IPS-NIHi11 (cell line): ENCODE measurements at places on chromosomes 12 and 14.

- no peak for DNase-seq
Observed at GRCh38 chr12:117577122-117577657, 215.8 kb upstream of the NOS1 start.

GRCh38 chr12:30953257-30953656 lies 26.7 kb downstream of the TSPAN11 start:
- DNase-seq = no peak

DNA sequence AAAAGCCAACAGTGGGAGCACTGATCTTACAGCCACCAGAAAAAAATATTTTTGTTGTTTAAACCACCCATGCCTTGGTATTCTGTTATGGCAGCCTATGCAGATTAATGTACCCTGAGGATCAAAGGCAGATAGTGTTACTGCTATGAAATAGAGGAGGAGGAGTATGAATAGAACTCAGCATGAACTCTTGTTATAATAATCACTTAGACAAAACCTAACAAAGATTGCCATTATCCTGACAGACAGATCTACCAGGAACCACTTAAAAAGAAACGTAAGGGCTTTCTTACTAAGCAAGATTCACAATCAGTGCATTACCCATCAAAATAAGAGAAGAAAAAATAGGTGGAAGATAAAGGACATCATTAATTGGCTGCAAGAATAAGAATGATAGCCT lies 558.3 kb downstream of the GALC start:
- no peak for DNase-seq

GRCh38 chr12:49806877-49807276 lies 21.3 kb downstream of the NCKAP5L start:
- DNase-seq = no peak

DNA sequence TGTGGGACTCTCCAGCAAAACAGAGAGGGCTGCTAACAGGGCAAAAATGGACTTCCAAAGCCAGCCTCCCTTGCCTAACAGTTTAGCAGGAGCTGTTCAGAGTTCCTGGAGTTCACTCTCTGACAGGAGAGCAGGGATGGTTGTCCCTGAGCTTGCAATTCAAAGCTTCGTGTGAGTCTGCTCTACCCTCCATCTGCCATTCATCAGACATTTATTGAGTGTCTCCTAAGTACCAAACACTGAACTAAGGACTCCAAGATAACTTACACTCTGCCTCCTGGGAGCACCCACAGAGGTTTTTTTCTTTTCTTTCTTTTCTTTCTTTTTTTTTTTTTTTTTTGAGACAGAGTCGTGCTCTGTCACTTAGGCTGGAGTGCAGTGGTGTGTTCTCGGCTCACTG lies 28.7 kb downstream of the RHOF start:
- no peak for DNase-seq

GRCh38 chr14:51004801-51005526 lies 60.7 kb upstream of the PYGL start:
- no peak for DNase-seq

DNA sequence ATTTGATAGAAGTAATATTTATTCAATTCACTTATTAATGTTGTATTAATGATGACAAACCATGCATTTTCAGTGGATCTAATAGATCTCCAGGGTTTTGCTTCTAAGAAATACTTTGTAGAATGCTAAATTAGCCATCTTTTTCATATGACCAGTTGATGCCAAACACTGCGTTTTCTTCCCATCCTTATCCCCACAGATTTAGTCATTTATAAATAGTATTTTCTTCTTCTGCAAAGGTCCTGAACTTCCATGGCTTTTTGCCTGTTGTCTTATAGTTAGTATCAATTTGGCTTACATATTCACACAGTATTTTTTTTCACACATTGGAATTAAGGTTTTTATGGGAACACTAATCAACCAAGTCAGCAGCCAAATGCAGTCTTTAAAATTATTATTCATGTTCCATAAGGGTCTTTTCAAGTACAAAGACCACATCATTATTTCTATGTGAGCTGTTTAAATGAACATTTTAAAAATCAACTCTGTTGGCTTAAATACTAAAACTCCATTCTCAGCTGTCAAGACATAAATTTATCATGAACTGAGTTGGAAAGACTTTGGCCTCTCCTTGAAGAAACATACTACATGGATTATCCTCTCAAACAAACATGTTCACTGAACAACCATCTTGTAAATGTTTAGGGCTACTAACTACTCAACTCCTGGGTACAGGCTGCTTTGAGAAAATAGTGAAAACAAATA lies 1278.4 kb upstream of the FLRT2 start:
- no peak for DNase-seq

- DNase-seq = no peak
Observed at GRCh38 chr14:62453226-62453625, 592.0 kb downstream of the KCNH5 start.

DNA sequence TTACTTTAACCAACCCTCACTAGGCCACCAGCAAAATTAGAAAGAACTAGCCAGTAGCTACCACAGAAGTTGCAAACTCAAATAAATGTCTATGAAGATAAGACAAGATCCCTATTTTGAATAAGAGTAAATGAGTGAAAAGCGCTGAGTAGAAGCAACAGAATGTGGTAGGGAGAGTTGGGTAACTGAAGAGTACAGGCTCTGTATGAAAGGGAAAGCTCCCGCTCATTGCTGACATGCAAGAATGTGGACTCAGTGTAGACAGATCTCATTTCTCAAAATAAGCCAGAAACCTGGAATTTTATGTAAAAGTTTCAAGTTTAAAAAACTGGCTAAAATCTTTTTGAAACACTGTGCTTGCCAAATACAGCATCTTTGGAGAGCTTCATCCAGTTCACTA lies 63.9 kb downstream of the NAV3 start:
- DNase-seq = no peak

DNA sequence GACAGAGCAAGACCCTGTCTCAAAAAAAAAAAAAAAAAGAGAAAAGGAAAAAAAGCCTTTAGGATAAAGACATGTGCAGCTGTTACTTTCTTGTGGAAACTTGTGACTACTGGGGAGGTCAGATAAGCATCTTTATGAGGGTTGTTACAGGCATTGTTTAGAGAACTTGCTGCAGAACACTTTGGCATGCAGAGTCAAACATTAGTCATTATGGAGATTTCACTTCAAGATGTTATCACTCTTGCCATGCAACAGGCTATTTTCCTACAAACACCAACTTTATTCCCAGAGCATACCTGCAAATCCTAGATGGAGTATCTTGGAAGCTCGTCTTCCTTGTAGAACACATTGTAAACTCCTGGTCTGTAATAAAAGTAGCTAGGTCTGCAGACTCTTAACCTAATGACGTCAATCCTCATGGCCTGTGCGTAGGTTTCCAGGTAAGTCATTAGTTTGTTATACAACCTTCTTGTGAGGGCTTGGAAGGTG lies 36.3 kb upstream of the WDR89 start:
- no peak for DNase-seq

GRCh38 chr12:100221523-100221922 lies 20.9 kb downstream of the ACTR6 start:
- DNase-seq = no peak

DNA sequence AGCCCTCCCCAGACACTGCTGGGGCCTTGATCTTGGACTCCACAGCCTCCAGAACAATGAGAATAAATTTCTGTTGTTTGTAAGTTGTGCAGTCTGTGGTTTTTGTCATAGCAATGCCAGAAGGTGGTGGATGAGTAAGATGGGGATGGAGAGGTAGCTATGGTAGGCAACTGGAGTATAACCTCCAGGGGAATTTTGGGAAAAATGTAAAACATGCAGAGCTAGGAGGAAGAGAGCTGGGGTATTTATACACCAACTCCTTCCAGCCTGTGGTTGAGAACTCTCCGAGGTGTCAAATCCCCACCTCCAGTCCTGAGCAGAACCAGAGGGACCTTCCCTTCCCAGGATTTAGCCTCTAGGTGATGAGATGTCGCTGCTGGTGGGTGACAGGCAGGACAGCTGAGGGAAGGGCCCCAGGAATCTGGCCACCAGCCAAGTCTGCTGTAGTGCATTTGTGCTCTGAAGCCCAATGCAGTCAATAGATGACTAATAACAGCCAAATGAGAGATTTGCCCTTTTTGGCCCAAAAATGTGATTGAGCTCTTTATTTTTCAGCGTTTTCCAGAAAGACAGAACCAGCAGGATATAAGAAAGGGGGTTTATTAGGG lies 19.1 kb upstream of the CEP170B start:
- DNase-seq = no peak

- no peak for DNase-seq
Observed at GRCh38 chr12:124205405-124205804, 89.5 kb upstream of the RFLNA start.

DNA sequence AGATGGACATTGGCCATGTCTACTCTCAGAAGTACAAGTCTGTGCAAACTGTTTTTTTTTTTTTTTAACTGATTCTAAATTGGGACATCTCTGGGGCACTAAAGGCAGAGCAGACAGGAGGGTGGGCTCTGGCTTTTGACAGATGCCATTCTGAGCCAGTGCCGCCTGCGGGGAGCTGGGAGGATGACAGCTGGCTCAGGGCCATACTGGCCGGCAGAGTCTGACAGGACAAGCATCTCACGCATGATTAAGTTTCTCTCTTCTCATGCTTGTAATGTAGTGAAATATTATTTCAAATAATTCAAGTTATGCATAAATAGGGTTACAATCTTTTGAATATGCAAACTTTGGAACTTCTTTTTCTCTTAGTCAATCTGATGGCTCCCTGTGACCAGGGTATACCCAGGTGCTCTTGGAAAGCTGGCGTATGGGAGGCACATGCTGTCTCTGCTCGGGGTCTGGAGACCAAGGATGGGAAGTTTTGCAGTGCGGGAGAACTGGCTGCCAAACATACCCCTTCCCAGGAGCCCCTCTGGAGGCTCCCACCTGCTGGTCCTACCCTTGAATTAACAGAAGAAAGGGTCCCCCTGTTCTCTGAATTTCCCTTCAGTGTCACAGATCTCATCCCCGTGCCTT lies 7.6 kb downstream of the CDCA4 start:
- DNase-seq = no peak

DNA sequence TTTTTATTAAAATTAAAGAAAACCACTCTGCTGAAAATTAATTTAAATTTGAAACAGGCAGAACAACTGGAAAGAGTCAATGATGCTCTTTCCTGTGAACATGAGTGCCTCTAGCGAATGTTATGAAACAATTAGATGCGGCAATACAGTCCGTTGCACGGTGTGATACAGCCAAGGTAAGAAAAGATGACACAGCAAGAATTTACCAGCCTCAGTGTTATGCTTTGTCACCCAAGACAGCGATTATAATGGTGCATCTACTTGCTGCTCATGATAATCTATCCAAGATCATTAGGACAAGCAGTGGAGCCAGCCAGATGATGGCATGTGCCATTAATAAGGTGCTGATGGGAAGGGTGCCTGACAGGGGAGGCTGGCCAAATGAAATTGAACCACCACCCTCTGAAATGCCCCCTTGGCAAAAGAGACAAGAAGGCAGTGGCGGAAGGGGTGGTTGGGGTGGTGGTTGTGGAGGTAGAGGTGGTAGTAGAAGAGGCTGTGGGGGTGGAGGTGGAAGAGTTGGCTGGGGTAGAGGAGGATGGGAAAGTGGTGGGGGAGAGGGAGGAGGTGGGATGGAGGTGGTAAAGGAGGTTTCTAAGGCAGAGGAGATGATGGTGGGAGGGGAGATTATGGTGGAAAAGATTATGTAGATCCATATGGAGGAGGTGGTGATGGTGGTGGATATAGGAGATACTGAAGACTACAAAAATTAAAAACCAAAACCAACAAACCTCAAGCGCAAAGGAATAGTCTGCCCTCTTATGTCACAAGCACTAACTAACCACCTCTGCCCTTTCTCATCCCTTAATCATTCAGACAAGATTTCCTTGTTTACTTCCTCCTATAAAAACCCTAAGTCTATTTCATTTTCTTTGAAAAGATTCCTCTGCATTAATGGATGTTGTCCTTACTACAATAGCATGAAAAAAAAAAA lies 4.0 kb upstream of the RESF1 start:
- DNase-seq = no peak

- DNase-seq = no peak
Observed at GRCh38 chr12:3428631-3429030, 62.4 kb upstream of the PRMT8 start.

- DNase-seq = no peak
Observed at GRCh38 chr14:66507181-66507721, 696 bp upstream of the GPHN start.
